ENCODE measurements at places on chromosomes 3 and 15.

- no peak for DNase-seq
Measured at GRCh38 chr3:125067225-125067624, 11.4 kb upstream of the HEG1 start.

GRCh38 chr3:107213044-107213669 lies 164.1 kb upstream of the CCDC54 start:
- DNase-seq: no peak

DNA sequence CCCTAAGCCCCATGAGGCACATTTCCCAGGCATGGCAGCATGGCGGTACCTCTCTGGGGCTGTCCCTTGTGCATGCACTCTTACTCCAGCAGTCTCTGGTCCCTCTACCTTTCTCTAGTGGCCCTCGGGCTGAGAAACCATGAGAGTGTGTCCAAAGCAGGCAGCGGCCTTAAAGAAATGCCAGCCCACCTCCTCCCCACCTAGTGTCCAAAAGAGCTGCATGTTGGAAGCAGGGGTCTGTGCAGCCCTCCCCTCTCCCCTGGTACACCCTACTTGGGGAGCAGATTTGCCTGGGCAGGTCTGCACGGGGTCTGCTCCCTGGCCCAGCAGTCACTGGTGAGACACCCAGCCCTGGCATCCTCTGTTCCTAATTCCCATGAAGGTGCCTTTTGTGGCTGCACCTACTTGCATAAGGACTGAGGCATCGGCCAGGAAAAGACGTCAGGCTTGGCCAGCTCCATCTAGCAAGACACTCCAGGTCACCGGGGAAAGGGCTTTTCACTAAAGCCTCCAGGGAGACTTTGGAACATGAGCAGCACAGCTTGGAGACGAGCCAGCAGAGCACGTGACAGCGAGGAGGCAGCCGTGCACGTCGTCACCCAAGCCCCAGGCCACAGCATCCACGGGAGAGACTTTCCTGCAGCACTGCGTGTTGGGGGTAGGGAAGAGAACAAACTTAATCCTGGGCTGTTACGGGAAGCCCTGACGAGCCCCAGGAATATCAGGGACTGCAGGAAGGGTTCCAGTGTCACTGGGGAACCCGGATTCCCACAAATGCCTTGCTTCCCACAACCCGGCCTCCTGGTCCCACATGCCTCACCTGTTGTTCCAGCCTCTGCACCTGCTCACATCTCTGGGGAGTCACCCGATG lies 38.8 kb downstream of the TM2D3 start:
- peak; percentile 78 for DNase-seq

- no peak for DNase-seq
Measured at GRCh38 chr15:39415634-39416033, 165.2 kb upstream of the THBS1 start.
